ENCODE measurements at places on chromosomes 12 and 14.

DNA sequence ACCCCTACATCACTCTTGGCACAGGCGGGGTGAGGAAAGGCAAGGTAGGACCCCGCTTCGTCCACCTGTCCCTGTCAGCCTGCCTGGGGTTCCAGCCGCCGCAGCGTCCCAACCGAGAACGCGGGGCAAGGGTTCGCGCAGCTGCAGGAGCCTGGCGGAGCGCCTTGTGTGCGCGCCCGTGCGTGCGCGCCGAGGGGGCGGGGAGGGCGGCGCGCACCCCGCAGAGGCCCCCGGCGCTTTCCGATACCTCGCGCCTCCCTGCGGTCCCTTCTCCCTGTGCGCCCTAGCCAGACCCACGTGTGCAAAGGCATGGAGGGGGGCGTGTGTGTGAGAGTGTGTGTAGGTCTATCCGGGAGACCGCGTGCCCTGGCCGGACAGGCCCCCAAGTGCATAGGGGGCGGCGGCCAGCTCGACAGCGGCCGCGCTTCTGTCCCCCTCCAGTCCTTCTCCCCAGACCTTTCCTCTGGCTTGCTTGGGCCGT is 122.4 kb downstream of the TSPAN9 start:
- DNase-seq, result peak; percentile 76

- no peak for DNase-seq
Measured at GRCh38 chr12:130375296-130376287, 37.9 kb downstream of the PIWIL1 start.

DNA sequence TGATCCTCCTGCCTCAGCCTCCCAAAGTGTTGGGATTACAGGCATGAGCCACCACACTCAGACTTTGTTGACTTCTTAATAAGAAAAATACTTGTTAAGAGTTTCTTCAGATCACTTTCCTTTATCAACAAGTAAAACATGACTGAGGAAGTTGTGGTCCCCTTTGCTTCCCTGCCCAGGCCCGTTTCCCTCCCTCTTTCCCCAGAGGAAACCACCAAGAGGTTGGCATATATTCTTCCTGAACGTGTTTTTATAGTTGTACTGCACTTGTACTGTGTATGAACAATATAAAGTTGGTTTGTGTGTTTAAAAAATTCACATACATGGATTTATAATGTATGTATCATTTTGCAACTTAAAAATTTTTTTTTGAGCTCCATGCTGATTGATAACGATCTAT is 28.4 kb downstream of the PTPN11 start:
- DNase-seq, result no peak

DNA sequence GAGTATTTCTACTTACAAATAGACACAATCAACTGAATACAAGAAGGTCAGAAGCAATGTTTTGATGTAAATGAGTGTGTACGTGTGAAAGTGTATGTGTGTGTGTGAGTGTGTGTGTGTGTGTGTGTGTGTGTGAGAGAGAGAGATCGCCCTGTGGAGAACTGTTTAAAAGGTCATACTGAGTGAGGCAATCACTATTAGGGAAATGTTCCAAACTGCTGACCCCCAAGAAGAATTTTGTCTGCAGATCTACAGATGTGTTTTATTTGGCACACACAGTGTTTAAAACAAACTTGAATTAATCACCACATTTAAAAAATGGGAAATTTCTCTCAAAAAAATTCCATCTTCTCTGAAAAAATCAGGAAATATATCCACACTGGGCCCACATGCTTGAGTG is 1069.1 kb downstream of the SLC6A15 start:
- DNase-seq, result no peak

DNA sequence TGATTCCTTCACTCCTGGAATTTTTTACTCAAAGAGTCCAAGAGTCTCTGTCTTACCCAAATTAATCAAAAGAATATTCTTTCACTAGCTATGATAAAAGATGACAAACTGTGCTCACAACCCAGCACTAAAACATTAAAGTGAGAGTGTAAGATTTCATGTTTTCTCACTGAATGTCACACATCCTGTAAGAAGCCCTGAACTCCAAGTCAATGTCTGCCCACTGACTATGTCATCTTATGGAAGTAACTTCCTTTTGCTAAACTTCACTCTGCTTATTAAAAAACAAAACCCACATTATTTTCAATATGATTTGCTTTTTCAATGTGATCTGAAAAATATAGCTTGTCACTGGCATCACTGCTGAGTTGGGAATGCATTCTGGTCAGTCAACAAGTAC is 15.6 kb downstream of the SPRING1 start:
- no peak for DNase-seq

GRCh38 chr12:9132008-9132535 is 16.4 kb upstream of the A2M start:
- no peak for DNase-seq

GRCh38 chr14:30698463-30698862 is 76.3 kb downstream of the SCFD1 start:
- no peak for DNase-seq

All from ELF-1 (cell line).